ENCODE measurements at places on chromosomes 3 and 15.

- no peak for DNase-seq
Measured at GRCh38 chr15:85785887-85786780, 8.6 kb downstream of the KLHL25 start.

- DNase-seq = no peak
Measured at GRCh38 chr15:32733281-32733680, 15.5 kb downstream of the GREM1 start.

GRCh38 chr15:77985931-77986480 lies 91.5 kb downstream of the TBC1D2B start:
- no peak for DNase-seq

GRCh38 chr3:12986521-12986920 lies 86.7 kb downstream of the IQSEC1 start:
- no peak for DNase-seq

GRCh38 chr15:87450314-87450713 lies 806.2 kb downstream of the NTRK3 start:
- DNase-seq = no peak

DNA sequence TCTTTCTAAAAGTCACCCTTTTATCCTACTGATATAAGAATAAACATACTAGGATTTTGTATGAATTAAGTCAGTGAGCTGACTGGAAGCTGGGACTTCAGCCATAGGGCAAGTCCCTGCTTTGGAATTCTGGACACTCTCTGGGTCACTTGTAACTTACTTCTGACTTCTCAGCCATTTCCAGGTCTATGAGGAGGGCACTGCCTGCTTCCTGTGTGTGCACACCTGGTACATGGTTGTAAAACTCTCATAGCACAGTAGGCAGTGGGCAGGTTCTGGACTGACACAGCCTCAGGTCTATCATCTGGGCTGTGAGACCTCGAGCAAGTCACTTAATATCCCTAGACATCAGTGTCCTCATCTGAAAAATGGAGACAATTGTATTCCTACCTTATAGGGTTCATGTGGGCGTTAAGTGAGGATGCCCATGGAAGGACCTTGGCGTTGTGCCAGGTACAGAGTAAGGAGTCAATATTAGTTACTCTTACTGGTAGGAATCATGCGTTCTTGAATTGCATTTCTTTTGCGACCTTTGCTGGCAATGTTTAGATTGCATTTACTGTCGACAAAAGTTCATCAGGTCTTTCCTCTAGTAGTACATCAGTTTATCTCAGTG lies 27.5 kb upstream of the TGM5 start:
- DNase-seq = no peak

DNA sequence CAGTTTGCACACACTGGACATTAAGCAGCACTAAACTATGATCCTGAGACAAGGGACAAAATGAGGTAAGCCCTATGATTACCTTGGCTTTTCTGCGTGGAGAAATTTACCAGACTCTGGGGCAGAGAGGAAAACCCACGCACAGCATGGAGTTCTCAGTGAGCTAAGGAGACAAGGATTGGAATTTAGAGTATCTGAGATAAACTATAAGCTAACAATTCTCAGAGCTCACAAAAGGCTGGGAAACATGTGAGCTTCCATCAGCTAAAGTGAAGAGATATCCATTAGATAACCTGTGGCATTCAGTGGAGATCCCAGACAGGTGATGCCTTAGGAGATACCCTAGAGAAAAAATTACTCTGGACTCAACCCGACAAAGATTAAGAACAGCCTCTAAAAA lies 48.7 kb downstream of the NBEAL2 start:
- DNase-seq = no peak

DNA sequence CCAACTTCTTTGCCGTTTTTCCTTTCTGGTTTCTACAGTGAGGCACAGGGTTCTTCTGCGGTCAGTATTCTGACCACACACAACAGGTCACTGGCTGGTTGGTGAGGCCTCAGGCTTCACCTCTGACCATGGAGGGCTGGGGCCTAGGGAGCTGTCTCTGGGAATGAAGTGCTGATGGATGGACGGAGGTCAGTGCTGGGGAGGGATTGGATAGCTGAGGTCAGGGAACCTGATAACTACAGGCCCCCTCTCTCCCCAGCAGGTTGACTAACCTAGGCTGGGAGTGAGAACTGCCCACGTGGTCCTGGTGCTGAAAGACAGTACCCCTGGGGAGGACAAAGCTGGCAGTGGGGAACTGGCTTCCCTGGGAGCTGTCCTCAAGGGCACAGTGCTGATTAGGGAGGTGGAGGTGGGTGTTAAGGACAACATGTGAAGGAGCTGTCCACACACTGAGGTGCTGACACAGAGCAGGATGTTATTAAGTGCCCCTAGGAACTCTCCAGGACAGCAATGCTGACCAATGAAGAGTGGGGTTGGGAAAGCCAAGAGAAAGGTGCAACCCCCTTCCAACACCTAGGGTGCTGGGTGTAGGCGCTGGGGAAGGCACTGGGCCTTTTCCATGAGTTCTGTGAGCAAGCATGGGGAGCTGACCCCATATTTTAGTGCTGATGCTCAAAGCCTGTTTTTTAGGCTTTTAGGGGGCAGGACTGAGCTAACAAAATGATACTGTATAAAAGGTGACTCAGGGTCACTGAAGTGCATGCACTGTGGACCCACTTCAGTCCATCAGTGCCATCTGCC lies 45.2 kb downstream of the ATP2B2 start:
- peak; percentile 95 for DNase-seq
